Stimulated activated CD4-positive, alpha-beta T cell treated with anti-CD3 and anti-CD28 coated beads, TNF-alpha, amount 100 ng/mL, for 48 hours (primary cell): ENCODE measurements at places on chromosomes 11 and 22.

GRCh38 chr11:100404907-100405306 is 282.2 kb upstream of the ARHGAP42 start:
- no peak for DNase-seq

DNA sequence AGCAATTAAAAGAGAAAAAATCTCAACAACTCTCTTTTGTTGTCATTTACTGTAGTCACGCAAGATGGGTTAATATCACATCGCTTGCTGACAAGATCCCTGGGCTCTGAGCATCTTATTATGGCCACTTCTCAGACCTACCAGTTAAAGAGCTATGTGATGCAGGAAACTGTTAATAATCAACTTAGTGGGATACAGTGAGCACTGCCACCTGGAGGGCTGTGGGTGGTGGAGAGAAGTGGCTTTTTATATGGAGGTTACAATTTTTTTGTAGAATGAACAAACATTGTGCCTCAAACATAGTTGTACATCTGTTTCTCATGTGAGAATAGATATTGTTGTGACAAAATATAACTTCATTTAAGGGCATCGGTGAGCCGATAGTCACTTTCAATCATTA is 181.0 kb downstream of the TENM4 start:
- DNase-seq = no peak

DNA sequence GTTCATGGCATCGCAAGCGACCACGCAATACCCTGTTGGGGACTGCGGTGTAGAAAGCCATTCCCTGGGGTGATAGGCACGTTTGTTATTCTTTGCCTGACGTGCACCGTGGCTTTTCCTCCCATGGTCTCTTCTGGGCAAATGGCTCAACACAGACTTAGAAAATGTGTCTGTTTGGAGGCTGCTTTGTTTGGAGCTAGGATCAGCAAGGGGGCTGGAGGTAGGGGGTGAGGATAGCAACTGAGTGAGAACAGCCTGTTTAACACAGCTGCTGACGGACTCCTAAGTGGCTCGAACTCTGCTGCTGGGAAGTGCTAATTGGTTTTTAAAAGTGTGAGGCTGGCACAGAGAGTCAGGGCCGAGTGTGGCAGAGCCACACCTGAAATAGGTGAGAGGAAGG is 16.1 kb upstream of the CHRM4 start:
- DNase-seq = no peak

DNA sequence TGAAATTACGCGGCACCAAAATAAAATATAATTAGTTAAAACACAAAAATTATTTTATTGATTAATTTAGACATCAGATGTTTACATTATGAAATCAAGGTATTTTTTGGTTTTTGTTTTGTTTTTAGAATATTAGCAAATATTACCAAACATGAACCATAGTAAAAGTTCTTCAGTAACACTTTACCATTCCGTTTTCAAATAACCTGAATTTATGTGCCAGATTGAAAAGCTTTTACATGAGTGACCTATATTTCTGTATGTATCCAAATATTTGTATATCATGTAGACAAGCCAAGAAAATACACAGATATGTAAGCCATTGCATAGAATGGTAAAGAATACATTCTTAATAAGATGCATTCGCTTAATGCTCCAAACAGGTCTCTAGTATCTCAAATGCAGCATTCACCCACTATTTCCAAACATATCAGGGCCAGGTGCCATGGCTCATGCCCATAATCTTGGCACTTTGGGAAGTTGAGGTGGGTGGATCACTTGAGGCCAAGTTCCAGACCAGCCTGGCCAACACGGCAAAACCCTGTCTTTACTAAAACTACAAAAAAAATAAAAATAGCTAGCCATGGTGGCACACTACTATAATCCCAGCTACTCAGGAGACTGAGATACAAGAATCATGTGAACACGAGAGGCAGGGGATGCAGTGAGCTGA is 102.4 kb upstream of the SERPIND1 start:
- no peak for DNase-seq

- no peak for DNase-seq
Observed at GRCh38 chr22:37680191-37680851, 4.9 kb downstream of the LGALS1 start.

DNA sequence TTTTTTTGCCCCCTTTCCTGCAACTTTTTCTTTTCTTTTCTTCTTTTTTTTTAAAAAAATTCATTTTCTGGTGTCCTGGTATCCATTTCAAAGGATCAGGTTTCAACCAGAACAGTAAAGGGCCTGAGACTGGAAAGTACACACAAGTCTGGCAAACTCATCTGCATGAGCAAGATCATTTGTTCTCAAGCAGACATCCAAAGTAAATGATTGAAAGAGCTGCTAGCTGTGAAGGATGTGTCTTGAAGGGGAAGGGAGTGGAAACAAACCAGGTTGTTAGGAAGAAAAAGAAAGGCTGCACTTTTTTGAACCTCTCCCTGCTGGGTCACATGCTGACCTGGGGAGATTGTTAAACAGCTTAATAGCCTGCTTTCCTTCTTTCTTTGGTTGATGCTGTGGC is 5.3 kb downstream of the YAP1 start:
- DNase-seq = no peak

DNA sequence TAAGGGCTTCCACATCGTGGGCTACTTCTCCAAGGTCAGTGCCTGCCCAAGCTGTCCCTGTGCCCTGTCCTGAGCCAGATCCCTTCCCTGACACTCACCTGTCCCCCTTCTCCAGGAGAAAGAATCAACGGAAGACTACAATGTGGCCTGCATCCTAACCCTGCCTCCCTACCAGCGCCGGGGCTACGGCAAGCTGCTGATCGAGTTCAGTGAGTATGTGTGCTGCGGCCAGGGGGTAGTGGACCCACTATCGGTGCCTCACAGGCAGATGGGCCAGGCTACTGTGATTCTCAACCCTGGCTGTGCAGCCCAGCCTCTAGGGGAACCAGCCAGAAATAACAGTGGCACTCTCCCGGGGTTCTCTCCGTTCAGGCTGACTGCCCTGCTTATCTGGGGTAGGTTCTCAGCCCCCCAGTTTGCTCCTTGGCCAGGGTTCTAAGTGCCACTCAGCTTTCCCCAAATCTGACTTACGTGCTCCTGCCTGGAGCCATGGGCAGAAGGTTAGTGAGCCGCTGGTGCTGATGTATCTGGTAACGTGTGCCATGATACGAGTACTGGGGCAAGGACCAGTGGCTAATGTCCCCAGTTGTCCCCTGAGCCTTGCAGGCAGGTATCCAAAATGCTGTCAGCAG is 3.7 kb downstream of the RNASEH2C start:
- DNase-seq = no peak

- no peak for DNase-seq
Observed at GRCh38 chr11:133955081-133955891, 1.5 kb downstream of the IGSF9B start.

GRCh38 chr22:24247564-24248344 is 2.9 kb upstream of the GGT5 start:
- DNase-seq = no peak

DNA sequence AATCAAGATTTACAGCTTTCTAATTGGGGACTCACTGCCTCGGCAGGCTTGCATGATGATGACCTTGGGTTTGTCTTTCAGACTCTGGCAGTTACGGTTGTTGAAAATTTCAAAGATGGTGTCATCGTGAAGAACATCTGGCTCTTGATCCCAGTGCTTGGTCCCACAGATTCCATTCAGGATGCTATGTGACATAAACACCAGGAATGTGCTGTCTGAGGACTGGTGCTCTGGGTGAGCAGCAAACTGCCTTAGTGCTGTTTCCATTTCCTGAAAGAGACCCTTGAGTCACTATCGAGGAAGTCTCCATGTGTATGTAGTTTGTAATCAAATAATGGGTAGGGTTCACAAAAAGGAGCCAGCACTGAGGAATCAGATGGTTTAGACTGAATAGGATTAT is 7.1 kb downstream of the CASP12 start:
- DNase-seq = no peak

- no peak for DNase-seq
Observed at GRCh38 chr11:63557570-63557969, 5.6 kb downstream of the PLAAT2 start.

GRCh38 chr22:43090130-43090789 is 1.1 kb upstream of the TTLL1 start:
- DNase-seq = no peak

GRCh38 chr11:44389963-44390605 is 80.1 kb upstream of the ALX4 start:
- DNase-seq = no peak

DNA sequence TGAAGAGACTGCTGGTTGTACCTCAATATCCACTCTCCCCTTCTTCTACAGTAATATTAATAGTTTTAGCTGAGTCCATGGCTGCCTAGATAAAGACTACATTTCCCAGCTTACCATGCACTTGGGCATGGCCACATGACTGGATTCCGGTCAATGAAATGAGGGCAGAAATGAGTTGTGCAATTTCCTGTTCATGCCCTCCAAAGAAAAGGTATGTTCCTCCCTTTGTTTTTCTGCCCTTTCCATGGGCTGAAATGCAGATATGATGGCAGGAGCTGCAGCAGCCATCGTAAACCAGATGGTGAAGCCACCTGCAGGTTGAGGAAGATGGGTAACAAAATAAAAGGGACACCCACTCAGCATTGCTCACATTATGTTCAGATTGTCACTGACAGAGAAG is 15.3 kb upstream of the ELFN2 start:
- no peak for DNase-seq

DNA sequence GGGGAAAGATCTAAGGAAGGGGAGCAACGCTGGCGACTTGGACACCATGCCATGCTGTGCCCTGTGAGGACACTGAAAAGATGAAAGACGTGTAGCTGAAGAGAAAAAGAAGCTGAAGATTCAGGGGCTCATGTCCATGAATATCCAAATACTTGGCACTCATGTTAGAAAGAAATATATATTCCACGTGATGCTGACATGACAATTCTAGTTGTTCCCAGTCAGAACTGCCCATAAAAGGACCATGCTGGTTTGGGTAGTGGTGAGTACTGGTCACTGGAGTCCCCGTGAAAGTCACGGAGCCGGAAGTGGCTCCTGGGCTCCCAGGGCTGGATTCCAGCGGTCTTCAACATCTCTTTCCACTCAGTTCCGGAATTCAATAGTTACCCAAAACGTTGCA is 9.9 kb downstream of the MS4A15 start:
- DNase-seq = no peak

GRCh38 chr11:10072841-10073240 is 221.2 kb downstream of the SBF2 start:
- no peak for DNase-seq
